Thyroid gland (tissue), 4 donors: ENCODE measurements at places on chromosomes 5 and 9. TPM values are rescaled to one million over a fixed set of nuclear protein-coding genes. Genes with fewer than 3 reads are reported as not detected.

DNA sequence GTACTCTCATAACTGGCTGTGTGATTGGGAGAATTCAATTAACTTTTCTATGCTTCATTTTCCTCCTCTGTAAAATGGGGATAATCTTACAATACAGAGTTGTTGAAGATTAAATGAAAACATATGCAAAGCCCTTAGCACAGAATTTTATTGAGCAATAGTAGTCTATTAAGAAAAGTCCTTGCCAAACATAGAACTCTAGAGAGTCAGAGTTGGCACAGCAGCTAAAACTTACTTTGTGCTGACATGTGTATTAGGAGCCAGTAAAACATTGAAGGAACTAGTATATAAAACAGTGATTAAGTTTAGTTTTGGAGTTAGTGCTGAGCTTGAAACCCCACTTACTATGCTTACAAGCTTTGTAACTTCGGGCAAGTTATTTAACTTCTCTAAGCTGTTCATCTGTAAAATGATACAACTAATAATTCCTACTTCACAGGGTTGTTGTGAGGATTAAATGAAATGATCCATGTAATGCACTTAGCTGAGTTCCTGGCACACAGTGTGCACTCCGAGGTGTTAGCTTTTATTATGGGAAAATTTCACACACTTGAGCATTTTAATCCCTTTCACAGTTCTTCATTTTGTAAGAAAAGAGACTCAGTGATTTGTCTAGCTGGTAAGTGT is 20.0 kb upstream of the GRIN3A start:
- no peak for DNase-seq

DNA sequence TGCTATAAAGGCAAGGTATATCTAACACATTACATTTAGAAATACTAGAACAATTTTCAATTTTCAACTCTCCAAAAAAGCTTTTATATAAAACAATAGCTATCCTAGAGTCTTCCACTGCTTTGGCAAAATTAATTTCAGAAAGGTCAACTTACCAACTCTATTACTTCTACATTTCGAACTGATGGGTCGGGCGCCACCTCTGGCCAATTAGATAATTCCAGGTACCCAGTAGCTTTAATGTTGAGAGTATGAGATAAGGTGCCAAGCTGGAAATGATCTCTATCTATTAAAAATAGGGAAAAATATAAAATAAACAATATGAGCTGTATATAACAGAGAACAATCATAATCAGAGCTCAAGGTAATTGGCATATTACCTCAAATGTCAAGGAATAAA is 166.6 kb downstream of the AP3B1 start:
- no peak for DNase-seq

GRCh38 chr5:112634796-112635195 is 102.9 kb upstream of the APC start:
- no peak for DNase-seq

GRCh38 chr9:18493451-18493993 is 19.6 kb downstream of the ADAMTSL1 start:
- no peak for DNase-seq

Gene SOHLH1
- total RNA-seq = not detected

DNA sequence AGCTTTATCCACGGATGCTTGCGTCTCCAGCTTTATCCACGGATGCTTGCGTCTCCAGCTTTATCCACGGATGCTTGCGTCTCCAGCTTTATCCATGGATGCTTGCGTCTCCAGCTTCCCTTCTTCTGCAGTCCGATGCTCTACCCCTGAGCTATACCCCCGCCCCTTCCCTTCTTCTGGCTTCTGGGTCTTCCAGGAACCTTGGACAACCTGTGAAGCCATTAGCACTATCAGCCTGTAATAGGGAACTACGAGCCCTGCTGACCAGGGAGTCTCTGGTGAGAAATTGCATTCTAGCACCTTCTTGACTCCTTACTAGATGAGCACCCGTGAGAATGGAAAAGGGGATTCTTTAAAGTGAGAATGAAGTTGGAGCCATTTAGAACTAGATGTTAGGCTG is 39.1 kb upstream of the SH3PXD2B start:
- DNase-seq = no peak

- DNase-seq = no peak
Measured at GRCh38 chr5:72133212-72133990, 26.1 kb downstream of the MAP1B start.

- no peak for DNase-seq
Measured at GRCh38 chr5:148384380-148384737, 601 bp downstream of the FBXO38 start.

GRCh38 chr5:179827680-179828079 is 7.0 kb downstream of the SQSTM1 start:
- no peak for DNase-seq

Gene SIT1
- total RNA-seq = 0.63 TPM

DNA sequence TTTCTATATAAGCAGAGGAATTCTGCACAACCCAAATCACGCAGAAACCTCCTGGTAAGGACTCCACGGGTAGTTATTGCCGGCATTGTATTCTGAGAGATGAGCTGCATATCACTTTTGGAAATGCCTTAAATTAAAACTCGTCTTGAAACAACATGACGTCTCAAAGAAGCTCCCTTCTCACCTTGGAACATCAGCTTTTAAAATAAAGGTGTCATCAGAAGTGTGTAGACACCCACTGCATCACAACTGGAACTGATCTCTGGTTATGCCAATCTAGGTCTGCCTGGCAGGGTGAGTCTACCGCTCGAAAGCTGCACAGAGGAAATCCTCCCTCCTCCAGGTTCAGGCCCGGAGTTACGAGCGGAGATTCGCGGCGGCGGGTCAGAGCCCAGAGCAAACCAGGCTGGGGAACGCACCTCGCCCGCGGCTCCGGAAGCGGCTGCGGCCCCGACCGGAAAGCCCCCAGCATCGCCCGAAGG is 974 bp upstream of the SLC12A2 start:
- no peak for DNase-seq

- no peak for DNase-seq
Measured at GRCh38 chr5:146799671-146800070, 78.9 kb downstream of the PPP2R2B start.

DNA sequence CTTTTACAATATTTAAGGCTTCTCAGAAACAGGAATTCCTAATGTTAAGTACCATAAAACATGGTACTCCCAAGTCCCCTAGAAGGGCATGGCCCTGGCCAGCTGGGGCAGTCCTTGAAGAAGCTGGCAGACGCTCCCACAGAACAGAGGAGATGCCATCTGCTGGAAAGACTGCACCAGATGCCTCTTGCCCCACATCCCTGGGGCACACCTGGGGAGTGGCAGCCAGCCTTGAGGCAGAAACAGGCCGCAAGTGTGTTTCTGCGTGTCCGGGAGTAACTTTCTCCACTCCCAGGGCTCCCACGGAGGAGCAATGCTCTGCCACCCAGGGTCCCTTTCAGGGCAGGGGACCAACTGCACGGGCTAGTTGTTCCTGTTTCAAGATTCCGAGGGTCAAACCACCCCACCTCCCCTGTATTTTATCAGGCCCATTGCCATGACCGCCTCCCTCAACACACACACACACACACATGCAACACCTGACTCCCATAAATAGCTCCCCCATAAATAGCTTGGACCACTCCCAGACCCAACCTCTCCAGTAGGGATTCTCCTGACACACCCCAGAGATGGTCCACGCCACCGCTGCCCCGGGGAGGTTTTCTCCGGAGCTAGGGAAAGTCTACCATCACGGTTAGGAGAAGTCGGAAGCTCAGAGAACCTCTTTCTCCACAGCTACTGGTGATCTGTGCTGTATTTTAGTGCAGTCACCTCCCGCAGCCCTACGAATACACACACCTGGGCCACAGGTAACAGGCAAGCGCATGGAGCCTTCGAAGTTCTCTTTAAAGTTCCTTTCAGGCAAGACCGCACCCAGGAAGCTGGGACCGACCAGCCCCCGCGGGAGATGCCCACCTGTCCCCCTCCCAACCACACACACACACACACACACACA is 1.5 kb downstream of the SPOCK1 start:
- DNase-seq = peak; percentile 5

DNA sequence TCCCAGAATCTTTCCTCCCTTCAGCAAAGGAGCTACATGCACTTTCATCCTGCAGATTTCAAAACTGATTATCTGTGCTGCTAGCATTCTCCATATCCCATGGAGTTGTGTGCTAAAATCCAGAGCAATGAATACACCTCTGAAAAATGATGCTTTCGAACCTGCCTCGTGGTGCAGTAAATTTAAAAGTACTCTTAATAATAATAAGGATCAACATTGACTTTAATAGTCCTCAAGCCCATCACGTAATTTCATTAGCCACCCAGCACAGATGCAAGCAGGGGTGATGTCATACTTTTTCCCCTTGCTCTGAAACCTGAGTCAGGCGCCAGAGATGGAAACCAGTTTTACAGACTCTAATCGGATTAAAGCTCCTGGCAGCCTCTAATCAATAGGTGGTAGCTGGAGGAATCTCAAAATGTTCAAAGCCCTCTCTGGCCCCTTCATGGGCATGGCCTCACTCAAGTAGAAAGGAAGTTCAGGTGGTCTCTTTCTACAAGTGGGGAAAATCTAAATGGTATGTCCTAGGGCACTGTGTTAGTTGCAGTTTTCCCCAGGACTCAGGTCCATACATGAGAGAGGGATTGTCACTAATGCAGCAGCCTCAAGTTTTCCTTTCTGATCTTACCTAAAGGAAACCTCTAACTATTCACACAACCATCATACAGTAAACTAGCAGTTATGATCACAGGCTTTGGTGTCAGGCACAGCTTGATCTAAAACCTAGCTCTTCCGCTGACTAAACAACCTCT is 221.6 kb upstream of the SLC30A5 start:
- no peak for DNase-seq

- DNase-seq = peak; percentile 78
Measured at GRCh38 chr9:4297786-4298254, 2.0 kb downstream of the GLIS3 start.

DNA sequence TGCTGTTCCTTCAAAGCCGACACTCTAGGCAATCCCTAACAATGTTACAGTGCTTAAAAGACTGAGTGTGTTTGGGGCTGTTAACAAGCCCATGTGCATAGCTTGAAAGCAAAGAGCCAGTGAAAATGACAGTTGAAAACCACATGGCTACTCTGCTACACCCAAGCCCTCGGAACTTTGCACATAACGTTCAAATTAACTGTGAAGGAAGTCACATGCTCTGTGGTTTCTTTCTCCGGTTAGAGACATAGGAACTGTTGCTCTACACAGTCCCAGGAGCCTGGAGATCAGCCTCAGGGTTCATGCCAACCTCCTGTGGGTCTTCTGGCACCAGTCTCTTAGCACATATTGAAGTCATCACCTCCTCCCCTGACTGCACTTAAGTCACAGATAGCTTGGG is 51.1 kb downstream of the C9orf152 start:
- DNase-seq = no peak

- DNase-seq = no peak
Measured at GRCh38 chr9:117718085-117718484, 13.9 kb downstream of the TLR4 start.

Gene IQGAP2
- total RNA-seq = 67.6 TPM

Gene AK8
- 9.0 TPM for total RNA-seq

Gene MLANA
- not detected for total RNA-seq
